ENCODE measurements at places on chromosomes 7 and 10.

GRCh38 chr10:45483002-45483401 lies 109.0 kb downstream of the ALOX5 start:
- DNase-seq: no peak

DNA sequence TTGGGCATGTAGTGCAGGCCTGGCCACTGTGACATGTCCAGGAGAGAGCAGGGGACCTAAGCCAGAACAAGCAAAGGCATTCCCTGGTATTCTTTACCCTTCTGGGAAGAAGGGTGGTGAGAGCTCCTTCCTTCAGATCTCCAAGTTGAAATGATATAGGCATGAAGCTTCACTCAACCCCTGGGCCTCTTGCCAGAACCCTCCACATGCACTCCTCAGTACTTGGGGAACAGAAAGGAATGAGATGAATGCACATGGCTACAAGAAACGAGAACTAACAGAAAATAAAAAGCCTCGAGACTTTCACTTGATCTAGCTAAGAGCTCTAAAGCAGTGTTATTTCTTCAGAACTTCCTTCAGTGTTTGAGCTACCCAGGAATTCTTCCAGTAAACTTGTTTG lies 262.2 kb downstream of the ETV1 start:
- no peak for DNase-seq

- no peak for DNase-seq
Measured at GRCh38 chr7:101124376-101125056, 2.4 kb upstream of the SERPINE1 start.

DNA sequence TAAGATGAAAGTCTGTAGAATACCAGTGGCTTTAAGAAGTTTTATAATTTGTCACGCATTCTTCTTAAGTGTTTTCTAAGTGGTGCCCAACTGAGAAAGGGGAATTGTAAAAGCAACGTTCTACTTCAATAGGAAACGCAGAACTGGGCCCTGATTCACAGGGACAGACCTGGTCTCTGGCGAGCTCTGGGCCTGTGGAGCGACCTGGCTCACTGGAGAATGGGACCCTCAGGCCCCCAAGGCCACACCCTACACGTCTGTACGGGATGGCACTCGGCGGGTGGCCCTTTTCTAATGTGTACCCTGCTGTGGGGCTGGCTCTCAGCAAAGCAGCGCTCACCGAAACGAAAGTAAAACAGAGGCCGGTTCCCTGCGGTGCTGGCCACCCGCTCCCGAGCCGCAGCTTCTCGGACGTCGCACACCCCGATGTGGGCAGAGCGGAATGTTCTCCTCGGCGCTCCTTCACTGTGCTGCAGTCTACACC lies 205.0 kb downstream of the DIP2C start:
- DNase-seq: no peak

DNA sequence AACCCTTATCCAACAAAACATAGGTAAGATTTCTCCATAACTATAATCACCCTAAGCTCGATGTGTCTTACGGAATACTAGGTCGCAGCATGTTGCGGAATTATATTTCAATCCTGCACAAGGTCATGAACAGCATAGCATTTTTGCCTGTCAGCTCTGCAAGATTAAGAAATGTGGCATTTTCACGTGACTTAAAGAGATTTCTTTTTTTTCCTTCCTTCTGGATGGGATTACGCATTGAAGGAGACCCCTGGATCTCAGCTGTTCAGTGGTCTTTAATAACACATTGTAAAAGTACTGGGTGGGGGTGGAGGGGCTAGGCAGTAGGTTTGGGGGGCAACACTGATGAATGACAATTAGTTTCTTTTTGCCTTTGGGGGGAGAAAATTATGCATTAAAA lies 106.7 kb downstream of the CUBN start:
- DNase-seq: no peak

GRCh38 chr10:17062009-17062408 lies 67.6 kb downstream of the CUBN start:
- DNase-seq: no peak

DNA sequence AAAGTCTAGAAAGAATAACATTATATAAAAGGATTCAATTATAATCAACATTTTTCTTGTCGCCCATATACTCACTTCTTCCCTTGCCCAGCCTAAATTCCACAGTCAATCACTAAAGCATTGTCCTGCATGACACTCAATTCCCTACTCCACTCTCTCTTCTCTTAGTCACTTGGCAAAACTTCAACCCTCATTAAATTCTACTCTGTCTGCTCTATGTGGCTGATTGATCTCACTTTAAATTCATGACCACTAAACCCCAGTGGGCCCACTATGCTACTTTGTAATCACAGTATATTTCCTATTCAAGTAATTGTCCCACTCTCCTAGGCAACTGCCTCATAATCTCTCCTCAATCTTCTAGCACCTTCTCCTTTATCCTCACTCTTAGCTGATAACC lies 54.1 kb downstream of the MTERF1 start:
- no peak for DNase-seq

- no peak for DNase-seq
Measured at GRCh38 chr10:103812004-103812403, 43.4 kb downstream of the SH3PXD2A start.

GRCh38 chr10:20935931-20936330 lies 38.8 kb upstream of the NEBL start:
- no peak for DNase-seq

GRCh38 chr10:112002206-112002605 lies 181.4 kb downstream of the GPAM start:
- DNase-seq: no peak

- DNase-seq: no peak
Measured at GRCh38 chr10:3074145-3074665, 6.9 kb downstream of the PFKP start.

GRCh38 chr7:69218576-69218975 lies 379.7 kb upstream of the AUTS2 start:
- no peak for DNase-seq

DNA sequence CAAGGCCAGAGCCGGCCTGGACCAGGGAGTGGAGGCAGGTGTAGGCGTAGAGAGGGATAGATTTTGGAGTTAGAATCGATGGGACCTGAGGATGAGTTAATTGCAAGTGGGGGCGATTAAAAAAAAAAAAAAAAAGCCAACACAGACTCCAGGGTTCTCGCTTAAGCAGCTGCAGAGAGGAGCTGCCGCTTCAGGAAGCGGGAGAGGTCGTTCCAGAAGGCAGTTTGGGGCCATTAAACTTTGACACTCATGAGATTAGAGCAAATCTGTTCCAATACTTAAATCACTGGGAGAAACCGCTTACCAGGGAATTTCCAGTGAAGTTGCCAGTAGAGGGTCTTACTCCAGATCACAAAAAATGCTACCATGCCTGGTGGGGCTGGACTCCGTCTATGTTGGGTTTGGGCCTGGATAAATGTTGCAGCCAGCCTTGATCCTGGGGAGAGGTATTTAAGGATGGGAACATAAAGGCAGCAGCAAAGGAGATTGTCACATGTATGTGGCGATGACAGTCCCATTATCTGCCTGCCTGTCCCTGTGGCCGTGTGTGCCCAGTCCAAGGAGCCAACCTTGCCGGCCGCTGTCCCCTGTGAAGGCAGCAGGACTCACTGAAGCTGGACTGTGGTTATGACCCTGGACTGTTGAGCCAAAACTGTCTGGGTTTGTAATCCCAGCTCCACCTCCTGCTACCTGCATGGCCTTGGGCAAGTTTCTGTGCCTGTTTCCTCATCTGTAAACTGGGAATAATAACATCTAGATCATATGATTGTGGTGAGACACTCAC lies 23.9 kb upstream of the GRID1 start:
- no peak for DNase-seq

GRCh38 chr7:2175514-2175913 lies 57.2 kb downstream of the MAD1L1 start:
- DNase-seq: no peak

DNA sequence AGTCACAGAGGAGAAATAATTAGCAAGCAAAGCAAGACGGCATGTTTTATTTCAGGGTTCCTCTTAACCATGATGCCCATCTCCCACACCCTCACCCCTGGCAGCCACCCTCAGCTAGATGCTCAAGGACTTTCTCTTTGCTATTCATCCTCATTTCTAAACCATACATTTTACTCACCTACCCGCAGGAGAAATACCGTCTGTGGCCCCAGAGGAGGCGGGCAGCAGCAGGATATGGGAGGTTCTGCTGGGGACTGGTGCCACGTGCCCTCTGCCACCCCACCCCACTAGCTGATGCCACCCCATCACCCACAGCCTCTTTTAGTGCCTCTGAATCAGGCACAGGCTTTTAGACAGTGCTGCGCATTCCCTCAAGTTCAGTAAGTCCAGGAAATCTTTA lies 168.7 kb upstream of the ITGB1 start:
- DNase-seq: no peak

GRCh38 chr10:123303581-123304337 lies 149.6 kb downstream of the BUB3 start:
- DNase-seq: no peak

- DNase-seq: no peak
Measured at GRCh38 chr7:24715171-24715570, 42.1 kb downstream of the GSDME start.
